Naive thymus-derived CD4-positive, alpha-beta T cell (primary cell): ENCODE measurements at places on chromosomes 3 and 15.

DNA sequence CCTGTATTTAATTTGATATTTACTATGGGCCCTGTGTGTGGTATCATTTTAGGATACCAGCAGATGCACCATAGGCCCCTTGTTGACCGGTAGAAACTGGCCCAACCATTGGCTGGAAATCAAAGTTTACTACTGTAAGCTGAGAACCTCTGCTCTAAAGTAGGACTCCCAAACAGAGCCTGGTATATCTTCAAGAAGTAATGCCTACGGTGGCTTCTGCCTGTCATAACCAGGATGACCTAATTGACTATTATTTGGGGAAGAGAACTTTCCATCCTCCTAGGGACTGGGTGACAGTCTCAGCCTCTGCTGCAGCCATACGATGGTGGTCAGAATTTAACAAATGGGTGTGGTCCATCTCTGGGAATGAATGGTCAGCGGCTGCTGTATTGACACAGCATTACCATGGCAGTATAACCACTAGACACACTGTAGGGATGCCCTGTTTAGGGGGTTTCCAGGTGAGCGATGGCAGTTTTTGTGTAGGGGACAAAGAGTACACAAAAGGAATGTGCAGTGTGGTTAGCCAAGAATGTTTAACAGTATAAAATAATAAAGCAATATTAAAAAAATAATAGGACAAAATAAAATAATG, 37.3 kb downstream of the RARB start:
- no peak for DNase-seq
- no peaks in the 10 kb centered on the region for H3K36me3 ChIP-seq
- no peaks in the 10 kb centered on the region for H3K27me3 ChIP-seq
- no peak overlapping the region for H3K27ac ChIP-seq
- no peaks in the 10 kb centered on the region for H3K4me1 ChIP-seq

DNA sequence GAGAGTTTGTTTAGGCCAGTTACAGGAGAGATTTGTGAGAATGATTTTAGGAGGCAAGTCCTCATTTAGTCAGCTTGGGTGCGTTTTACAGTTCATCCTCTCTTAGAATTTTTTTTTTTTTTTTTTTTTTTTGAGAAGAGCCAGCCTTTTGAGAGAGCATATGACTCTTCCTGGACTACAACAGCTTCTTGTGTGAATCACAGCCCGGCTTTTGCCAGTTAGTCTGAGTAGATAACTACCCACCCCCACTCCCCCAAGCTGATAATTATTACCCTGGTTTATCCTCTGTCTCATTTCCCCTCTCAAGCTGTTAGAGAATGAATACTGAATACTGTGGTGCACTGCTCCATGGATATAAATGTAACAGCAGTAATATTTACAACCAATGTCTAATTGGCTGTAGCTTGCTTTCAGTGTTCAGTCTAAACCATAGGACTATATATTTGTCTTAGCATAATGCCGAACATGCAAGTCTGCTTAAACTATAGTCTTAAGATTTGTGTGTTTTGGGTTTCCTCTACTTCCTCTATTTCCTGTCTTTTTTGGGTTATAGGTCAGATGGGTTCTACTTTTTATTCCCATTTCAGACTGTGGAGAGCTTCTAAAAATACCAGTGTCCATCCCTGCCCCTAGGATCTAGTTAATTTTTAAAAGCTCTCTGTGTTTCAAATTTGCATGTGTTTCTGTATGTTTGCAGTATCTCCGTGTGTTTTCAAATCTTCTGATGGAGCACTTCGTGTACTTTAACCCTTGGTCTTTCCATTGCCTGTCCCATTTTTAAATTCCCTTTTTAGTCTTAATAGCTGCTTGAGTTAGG, 8.0 kb downstream of the CHD2 start:
- H3K36me3 ChIP-seq: no peaks in the 10 kb centered on the region
- peaks cover 75% of the 10 kb centered on the region for H3K4me1 ChIP-seq
- peak overlapping the region; percentile 68 for H3K4me3 ChIP-seq
- peak overlapping the region; percentile 97 for H3K27ac ChIP-seq

- H3K36me3 ChIP-seq: no peaks in the 10 kb centered on the region
- peak; percentile 24 for DNase-seq
- H3K4me3 ChIP-seq: peak overlapping the region; percentile 73
Measured at GRCh38 chr3:194397757-194398312, 1.2 kb downstream of the GP5 start.

DNA sequence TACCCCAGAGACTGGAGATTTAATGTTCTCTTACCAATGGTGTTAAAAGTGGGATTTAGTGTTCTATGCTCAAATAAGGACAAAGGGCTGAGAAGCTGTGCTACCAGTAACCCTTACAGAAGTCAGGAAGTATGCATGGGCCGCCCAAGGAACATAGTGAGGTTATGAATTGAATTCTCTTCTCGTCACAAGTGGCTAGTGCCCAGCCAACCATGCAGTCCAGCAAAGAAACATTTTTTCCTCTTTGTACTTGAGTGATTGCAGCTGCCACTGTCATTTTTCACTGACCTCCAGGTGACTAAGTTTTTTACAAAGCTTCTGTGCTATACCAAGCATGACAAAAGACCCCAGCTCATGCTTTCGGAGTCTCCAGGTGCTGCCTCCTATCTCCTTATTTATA, 110.6 kb upstream of the DCBLD2 start:
- no peaks in the 10 kb centered on the region for H3K27me3 ChIP-seq
- DNase-seq: no peak
- H3K4me1 ChIP-seq: no peaks in the 10 kb centered on the region
- H3K36me3 ChIP-seq: no peaks in the 10 kb centered on the region
- H3K4me3 ChIP-seq: no peak overlapping the region

GRCh38 chr15:23801881-23802280, 114.8 kb upstream of the NDN start:
- no peak overlapping the region for H3K4me3 ChIP-seq
- H3K4me1 ChIP-seq: no peaks in the 10 kb centered on the region
- no peaks in the 10 kb centered on the region for H3K36me3 ChIP-seq
- H3K27me3 ChIP-seq: no peaks in the 10 kb centered on the region
- DNase-seq: no peak
- H3K27ac ChIP-seq: no peak overlapping the region

DNA sequence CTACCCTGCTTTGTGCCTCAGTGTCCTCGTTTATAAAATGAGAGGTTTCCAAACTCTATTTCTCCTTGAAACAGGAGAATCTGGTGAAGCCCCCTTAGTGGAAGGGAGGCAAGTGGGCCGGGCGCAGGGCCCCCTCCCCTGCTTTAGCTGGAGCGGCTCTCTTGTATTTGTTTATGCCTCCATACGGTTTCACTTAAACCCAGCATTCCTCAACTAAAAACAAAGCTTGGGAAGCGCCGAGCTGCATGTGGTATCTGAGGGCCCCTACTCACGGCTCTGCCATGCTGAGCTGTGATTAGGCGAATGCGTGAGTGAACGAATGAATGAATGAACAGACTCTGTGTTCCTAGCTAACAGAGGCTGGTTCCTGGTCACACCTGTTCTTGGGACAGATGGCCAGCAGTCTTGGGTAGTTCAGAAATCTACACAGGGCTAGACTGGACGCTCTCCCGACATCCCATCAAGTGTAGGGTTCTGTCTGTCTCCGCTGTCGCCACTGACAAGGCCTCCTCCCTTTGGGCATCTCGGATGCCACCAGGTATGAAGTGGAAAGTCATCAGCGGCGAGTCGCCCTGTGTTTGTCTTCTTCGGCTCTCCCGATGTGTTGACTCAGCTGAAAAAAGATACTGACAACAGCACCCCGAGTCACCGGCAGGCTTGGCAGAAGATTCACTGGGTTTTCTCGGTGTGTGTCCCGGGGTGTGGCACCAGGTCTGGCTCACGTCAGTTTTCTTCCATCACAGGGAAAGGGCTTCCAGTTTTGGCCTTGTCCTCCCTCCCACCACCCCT, 42.4 kb upstream of the VPS8 start:
- H3K36me3 ChIP-seq: no peaks in the 10 kb centered on the region
- H3K4me3 ChIP-seq: no peak overlapping the region
- no peak overlapping the region for H3K27ac ChIP-seq

- H3K36me3 ChIP-seq: no peaks in the 10 kb centered on the region
- no peak overlapping the region for H3K27ac ChIP-seq
- H3K27me3 ChIP-seq: no peaks in the 10 kb centered on the region
- H3K4me1 ChIP-seq: no peaks in the 10 kb centered on the region
Measured at GRCh38 chr3:2268779-2269178, 170.1 kb downstream of the CNTN4 start.

GRCh38 chr15:77607111-77607893, 25.4 kb downstream of the LINGO1 start:
- H3K4me3 ChIP-seq: no peak overlapping the region
- H3K27ac ChIP-seq: no peak overlapping the region
- H3K4me1 ChIP-seq: no peaks in the 10 kb centered on the region
- no peaks in the 10 kb centered on the region for H3K36me3 ChIP-seq
- no peaks in the 10 kb centered on the region for H3K27me3 ChIP-seq

DNA sequence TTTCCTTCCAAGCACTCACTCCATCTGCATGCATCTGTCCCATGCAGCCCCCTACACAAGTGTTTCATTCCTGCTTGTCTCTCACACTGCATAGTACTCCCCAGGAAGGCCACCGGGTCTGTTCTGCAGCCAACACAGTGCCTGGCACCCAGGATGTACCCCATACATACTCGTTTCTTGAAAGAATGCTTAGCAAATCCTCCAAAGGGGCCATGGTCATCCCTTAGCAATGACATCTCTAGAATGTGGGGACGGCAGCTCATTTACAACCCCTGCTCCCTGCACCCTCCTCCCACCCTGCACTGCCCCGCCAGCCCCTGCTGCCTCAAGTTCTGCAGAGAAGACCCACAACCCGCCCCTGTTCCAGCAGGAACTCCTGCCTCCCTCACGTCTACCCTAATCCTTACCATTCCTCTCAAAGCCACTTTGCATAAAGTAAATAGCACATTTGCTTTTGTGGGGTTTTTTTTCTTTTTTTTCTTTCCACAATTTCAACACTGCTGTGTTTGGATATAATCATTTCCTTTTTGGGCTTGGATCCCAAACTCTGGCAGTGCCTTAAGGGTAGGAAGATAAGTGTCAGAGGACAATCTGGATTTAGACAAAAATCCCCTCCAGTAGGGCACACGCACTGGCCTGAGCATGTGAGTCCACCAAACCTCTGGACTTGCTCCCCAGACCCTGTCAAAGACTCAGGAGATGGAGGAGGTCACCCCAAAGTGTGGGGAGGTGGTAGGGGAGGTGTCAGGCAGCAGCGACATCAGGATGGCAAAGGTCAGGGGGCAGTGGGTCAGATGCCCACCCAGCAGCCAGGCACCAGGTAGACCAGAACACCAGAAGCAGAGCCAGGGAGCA, 68.4 kb downstream of the MEGF11 start:
- H3K36me3 ChIP-seq: no peaks in the 10 kb centered on the region
- no peaks in the 10 kb centered on the region for H3K4me1 ChIP-seq
- H3K27ac ChIP-seq: no peak overlapping the region
- DNase-seq: no peak
- no peak overlapping the region for H3K4me3 ChIP-seq

DNA sequence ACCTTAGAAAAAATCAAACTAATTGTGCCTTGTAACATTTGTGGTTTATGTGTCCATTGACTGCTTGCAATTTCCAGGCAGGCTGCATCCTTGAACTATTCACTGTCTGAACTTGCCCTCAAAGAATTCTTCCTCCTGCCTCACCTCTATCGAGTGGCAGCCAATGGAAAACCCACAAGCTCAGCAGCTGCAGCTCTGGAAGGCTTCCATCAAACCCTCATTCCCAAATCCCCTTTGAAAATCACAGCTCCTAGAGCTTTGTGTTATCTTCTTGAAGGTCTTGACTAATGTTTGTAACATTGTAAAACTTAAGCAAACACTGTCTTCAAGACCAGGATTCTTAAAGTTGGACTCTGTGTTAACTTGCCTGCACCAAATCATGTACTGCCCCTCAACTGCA, 81.1 kb downstream of the FILIP1L start:
- no peak overlapping the region for H3K27ac ChIP-seq
- no peaks in the 10 kb centered on the region for H3K36me3 ChIP-seq
- H3K4me1 ChIP-seq: no peaks in the 10 kb centered on the region
- H3K27me3 ChIP-seq: no peaks in the 10 kb centered on the region
- no peak overlapping the region for H3K4me3 ChIP-seq
- DNase-seq: no peak

GRCh38 chr3:53668872-53669271, 174.5 kb downstream of the CACNA1D start:
- no peak overlapping the region for H3K4me3 ChIP-seq
- no peaks in the 10 kb centered on the region for H3K36me3 ChIP-seq
- H3K4me1 ChIP-seq: no peaks in the 10 kb centered on the region
- DNase-seq: no peak

GRCh38 chr15:48433226-48433886, 102.1 kb downstream of the DUT start:
- H3K27ac ChIP-seq: no peak overlapping the region
- no peaks in the 10 kb centered on the region for H3K36me3 ChIP-seq
- H3K27me3 ChIP-seq: no peaks in the 10 kb centered on the region
- no peaks in the 10 kb centered on the region for H3K4me1 ChIP-seq
- no peak for DNase-seq

DNA sequence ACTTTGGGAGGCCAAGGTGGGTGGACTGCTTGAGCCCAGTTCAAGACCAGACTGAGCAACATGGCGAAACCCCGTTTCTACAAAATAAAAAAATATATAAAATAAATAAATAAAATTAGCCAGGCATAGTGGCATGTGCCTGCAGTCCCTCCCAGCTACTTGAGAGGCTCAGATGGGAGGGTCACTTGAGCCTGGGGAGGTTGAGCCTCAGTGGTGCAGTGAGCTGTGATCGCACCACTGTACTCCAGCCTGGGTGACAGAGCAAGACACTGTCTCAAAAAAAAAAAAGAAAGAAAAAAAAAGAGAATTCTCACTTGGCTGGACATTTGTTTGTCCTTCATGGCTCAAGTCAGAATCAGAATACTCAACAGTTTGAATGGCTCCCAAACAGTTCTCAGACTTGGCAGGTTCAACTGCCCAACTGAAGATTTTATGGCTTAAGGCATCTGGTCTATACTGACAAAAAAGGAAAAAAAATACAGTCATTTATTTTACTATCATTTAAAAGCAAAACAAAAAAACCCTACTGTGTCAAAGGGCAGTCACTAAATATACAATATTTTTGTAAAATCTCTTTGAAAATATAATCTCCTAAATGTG, 106.6 kb downstream of the FBXL22 start:
- no peak for DNase-seq
- no peak overlapping the region for H3K4me3 ChIP-seq
- peaks cover under 1% of the 10 kb centered on the region for H3K36me3 ChIP-seq
- peaks cover 13% of the 10 kb centered on the region for H3K4me1 ChIP-seq
- H3K27me3 ChIP-seq: no peaks in the 10 kb centered on the region
- H3K27ac ChIP-seq: no peak overlapping the region

DNA sequence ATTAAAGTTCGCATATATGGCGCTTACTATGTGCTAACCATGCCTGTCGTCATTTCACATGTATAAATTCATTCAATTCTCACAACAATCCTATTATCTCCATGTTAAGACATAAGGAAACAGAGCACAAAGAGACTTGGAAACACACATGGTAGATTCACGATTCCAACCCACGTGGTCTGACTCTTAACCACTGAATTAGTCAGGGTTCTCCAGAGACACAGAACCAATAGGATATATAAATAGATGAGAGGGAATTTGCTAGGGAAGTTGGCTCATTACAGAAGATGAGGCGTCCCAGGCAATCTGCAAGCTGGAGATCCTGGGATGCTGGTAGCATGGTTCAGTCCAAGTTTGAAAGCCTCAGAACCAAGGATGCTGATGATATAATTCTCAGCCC, 765.3 kb downstream of the TBL1XR1 start:
- no peak overlapping the region for H3K4me3 ChIP-seq
- H3K27me3 ChIP-seq: no peaks in the 10 kb centered on the region
- H3K36me3 ChIP-seq: no peaks in the 10 kb centered on the region
- H3K27ac ChIP-seq: no peak overlapping the region
- no peaks in the 10 kb centered on the region for H3K4me1 ChIP-seq

- DNase-seq: no peak
- no peaks in the 10 kb centered on the region for H3K36me3 ChIP-seq
- H3K27ac ChIP-seq: no peak overlapping the region
- no peaks in the 10 kb centered on the region for H3K27me3 ChIP-seq
- H3K4me1 ChIP-seq: no peaks in the 10 kb centered on the region
Measured at GRCh38 chr15:49831206-49831965, 210.5 kb downstream of the DTWD1 start.
